Stimulated activated CD4-positive, alpha-beta T cell treated with anti-CD3 and anti-CD28 coated beads, Interleukin-4, amount 100 ng/mL, for 48 hours (primary cell): ENCODE measurements at places on chromosomes 3 and 15.

DNA sequence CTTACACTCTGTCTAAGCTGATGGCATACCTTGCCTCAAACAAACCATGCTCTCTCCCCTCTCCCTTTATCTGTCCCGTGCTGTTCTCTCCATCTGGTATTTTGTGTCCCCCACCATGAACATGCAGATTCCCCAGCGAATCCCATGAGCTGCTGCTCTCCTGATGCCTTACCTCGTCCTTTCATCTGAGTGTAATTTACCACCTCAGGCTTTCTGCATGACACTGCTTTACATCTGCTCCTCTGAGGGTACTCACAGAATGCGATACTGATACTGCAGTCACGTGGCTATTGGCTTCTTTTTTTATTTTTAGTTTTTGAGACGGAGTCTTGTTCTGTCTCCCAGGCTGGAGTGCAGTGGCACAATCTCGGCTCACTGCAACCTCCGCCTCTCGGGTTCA, 341.7 kb downstream of the PTPRG start:
- no peak for DNase-seq

- no peak for DNase-seq
These were observed 56.1 kb upstream of the CMTM7 start for GRCh38 chr3:32335365-32336112.

GRCh38 chr3:100880072-100880471, 113.1 kb downstream of the ABI3BP start:
- DNase-seq: no peak

DNA sequence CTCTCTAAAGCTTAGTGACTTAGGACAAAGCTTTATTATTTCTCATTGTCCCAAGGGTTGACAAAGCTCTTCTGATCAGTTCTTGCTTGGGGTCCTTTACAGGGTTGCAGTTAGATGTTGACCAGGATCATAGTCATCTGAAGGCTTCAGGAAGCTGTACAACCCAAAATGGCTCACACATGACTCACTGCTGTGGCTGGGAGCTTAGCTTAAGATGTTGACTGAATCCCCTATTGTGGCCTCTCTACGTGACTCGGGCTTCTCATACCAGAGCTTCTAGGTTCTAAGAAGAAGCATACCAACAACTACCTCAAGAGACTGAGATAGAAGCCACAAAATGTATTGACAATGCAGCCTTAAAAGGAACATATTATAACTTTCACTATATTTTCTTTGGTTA, 569.6 kb upstream of the ROBO2 start:
- DNase-seq: no peak

DNA sequence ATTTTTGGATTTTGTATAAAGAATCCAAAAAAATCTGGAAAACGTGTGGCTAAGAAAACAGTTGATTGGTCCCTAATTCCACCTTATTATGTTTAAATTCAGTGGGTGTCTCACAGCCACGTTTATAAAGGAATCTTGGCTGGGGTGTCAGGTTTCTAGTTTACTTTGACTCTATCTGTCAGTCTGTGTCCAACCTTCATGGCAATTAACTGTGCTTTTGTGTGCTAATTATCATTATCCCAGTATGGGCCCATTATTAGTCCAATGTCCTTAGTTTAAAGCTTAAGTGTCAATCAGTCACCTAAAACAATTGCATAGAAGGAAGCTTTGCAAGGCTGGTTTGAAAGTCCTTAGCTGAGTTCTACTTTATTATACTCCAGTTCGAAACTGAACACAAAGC, 3.7 kb upstream of the CNTN4 start:
- no peak for DNase-seq

GRCh38 chr3:183217548-183218332, 35.3 kb upstream of the B3GNT5 start:
- no peak for DNase-seq

- no peak for DNase-seq
These were observed 22.3 kb downstream of the TM6SF1 start for GRCh38 chr15:83129791-83130190.

- no peak for DNase-seq
These were observed 117.9 kb upstream of the PHLDB2 start for GRCh38 chr3:111741181-111741580.

GRCh38 chr3:197353001-197353866, 54.8 kb upstream of the DLG1 start:
- no peak for DNase-seq

GRCh38 chr3:33360136-33360825, 79.9 kb downstream of the UBP1 start:
- DNase-seq: no peak

GRCh38 chr15:57994221-57995049, 71.1 kb downstream of the ALDH1A2 start:
- DNase-seq: no peak

GRCh38 chr3:158217992-158218391, 108.1 kb downstream of the RSRC1 start:
- no peak for DNase-seq

- no peak for DNase-seq
These were observed 20.1 kb upstream of the TM2D3 start for GRCh38 chr15:101672298-101672697.

DNA sequence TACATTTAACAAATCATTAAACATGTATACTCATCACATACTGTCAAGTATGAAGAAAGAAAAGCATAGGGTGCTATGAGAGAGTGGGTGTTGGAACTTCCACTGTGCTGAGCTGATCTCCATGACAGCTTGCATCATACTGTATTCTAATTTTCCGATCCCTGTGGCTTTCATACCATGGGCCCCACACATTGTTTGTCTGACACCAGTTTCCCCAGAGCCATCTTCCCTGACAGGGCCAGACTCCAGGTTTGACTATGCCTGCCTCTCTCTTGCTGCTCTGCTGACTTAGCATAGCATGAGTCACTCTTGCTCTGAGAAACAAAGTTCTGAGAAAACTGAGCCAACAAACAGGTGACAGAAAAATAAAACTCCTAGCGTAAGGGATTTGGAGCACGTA, 37.0 kb upstream of the CASR start:
- DNase-seq: peak; percentile 53
